Chondrocyte (in vitro differentiated cells): ENCODE measurements at places on chromosomes 12 and 14.

GRCh38 chr12:121858662-121859572 is at the start of gene HPD:
HPD (minus strand) TSS chr12:121858859; CDS start chr12:121858823, 36 bp downstream.
- H3K36me3 ChIP-seq: no peaks in the 10 kb centered on the region
- peaks cover 23% of the 10 kb centered on the region for H3K4me1 ChIP-seq
- no peak for DNase-seq

DNA sequence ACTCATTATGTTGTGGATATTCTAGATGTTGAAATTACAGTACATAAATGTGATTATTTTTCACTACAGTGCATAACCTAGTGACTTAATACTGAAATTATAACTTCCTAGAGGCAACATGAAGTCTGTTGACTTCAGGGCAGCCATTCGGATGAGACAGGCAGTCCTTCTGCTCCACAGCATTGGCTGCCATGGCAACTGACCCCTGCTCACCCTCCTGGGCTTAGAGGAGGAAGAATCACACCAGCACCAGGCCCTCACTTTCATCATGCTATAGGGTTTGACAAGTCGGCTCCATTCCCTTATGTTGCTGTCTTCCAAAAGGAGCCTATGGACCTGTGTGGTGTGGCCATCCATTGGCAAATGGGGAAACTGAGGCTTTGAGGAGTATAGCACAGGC is 233.5 kb upstream of the TMEM132C start:
- no peak overlapping the region for H3K27ac ChIP-seq
- no peak overlapping the region for H3K4me3 ChIP-seq
- DNase-seq: no peak
- H3K27me3 ChIP-seq: peaks cover 40% of the 10 kb centered on the region
- H3K36me3 ChIP-seq: no peaks in the 10 kb centered on the region

DNA sequence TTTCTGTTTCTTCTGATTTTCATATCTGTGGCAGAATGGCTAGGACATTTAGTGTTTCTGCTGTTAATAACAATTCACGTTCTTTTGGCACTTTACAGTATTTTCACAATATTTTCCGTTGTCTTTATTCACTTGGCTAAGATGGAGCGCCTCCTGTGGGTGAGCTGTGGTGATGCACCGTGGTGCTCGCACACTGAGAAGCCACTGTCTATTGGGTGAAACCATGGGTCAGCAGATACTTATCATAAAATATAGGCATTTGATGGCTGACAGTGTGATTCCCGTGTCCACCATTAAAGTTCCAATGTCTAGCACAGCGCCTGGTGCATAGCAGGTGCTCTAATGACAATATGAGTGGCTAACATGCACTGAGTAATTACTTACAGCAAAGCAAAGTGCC is 141.8 kb downstream of the VRK1 start:
- no peaks in the 10 kb centered on the region for H3K36me3 ChIP-seq
- H3K27me3 ChIP-seq: no peaks in the 10 kb centered on the region
- no peak overlapping the region for H3K27ac ChIP-seq
- DNase-seq: no peak
- no peak overlapping the region for H3K4me3 ChIP-seq
- H3K4me1 ChIP-seq: no peaks in the 10 kb centered on the region

- peak overlapping the region; percentile 66 for H3K27ac ChIP-seq
- no peak overlapping the region for H3K4me3 ChIP-seq
- peaks cover 49% of the 10 kb centered on the region for H3K4me1 ChIP-seq
- no peaks in the 10 kb centered on the region for H3K36me3 ChIP-seq
- H3K27me3 ChIP-seq: no peaks in the 10 kb centered on the region
- DNase-seq: no peak
These were observed 264.7 kb downstream of the EGLN3 start for GRCh38 chr14:33686218-33686617.

- H3K4me1 ChIP-seq: peaks cover 57% of the 10 kb centered on the region
- DNase-seq: no peak
- peak overlapping the region; percentile 86 for H3K27ac ChIP-seq
- no peak overlapping the region for H3K4me3 ChIP-seq
- no peaks in the 10 kb centered on the region for H3K27me3 ChIP-seq
These were observed 48.8 kb downstream of the SLC38A1 start for GRCh38 chr12:46219877-46220655.

GRCh38 chr12:87165733-87166375 is 863.3 kb downstream of the C12orf50 start:
- no peaks in the 10 kb centered on the region for H3K4me1 ChIP-seq
- no peaks in the 10 kb centered on the region for H3K27me3 ChIP-seq
- H3K4me3 ChIP-seq: no peak overlapping the region
- DNase-seq: peak; percentile 21

GRCh38 chr14:39229222-39229543 is 4.5 kb upstream of the MIA2 start:
- H3K4me3 ChIP-seq: no peak overlapping the region
- H3K4me1 ChIP-seq: peaks cover 9% of the 10 kb centered on the region
- H3K27ac ChIP-seq: no peak overlapping the region
- H3K27me3 ChIP-seq: no peaks in the 10 kb centered on the region
- no peak for DNase-seq

DNA sequence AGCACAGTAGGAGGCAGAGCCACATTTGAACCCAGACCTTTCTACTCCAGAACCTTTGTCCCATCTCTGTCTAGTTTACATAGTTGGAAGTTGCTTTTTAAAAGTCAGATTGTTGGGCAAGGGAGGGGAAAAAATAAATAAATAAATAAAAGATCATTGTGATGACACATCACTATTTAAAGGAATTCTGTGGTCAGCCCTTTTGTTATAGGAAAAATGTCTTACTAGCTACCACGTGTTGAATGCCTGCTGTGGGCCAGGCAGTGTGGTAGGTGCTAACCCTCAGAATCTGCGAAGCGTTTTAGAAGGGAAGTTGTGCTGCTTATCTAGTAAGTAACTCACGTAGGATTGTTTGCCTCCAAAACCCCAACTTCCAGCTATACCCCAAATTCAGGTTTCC is 62.3 kb downstream of the BHLHE41 start:
- H3K4me3 ChIP-seq: no peak overlapping the region
- H3K4me1 ChIP-seq: peaks cover 11% of the 10 kb centered on the region
- no peak overlapping the region for H3K27ac ChIP-seq
- no peak for DNase-seq
- no peaks in the 10 kb centered on the region for H3K27me3 ChIP-seq

DNA sequence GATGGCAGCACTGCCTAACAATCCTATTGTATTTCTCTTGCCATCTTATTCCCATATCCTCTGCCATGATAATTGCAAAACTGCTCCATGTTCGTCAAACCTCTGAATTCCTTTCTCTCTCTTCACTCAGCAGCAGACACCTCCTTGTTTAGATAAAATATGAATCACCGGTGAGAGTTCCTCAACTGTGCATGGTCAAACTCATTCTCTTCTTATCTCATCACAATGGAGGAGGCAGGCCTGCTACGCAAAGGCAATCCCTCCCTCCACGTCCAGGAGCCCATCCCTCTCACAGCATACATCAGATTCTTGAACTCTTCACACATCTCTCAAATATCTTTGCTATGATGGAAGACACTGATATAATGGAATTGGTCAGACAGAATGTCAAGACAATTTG is 90.1 kb upstream of the DAAM1 start:
- no peaks in the 10 kb centered on the region for H3K36me3 ChIP-seq
- H3K4me1 ChIP-seq: peaks cover 5% of the 10 kb centered on the region
- no peak overlapping the region for H3K27ac ChIP-seq

- H3K4me3 ChIP-seq: peak overlapping the region; percentile 38
- H3K4me1 ChIP-seq: peaks cover 62% of the 10 kb centered on the region
- H3K36me3 ChIP-seq: no peaks in the 10 kb centered on the region
- no peak for DNase-seq
These were observed 39.2 kb downstream of the NFKBIA start for GRCh38 chr14:35365130-35366055.

DNA sequence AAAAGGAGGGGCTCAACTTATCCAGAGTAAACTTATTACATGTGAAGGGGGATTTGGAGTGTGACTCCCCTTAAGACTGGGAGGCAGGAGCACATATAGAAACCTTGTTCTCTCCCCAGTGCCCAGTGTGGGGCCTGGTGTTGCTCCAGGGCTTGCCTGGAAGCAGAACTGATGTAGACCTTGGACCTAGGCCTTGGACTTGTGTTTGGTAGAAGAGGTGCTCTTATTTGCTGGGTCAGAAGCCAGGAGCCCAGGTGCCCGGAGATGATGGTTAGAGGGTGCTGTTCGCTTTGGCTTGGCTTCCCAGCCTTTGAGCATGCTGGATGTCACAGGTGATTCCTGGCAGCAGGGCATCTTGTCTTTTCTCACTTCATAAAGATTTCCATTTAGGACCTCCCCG is 110.4 kb downstream of the SMOC1 start:
- no peak overlapping the region for H3K27ac ChIP-seq
- H3K27me3 ChIP-seq: peaks cover 17% of the 10 kb centered on the region
- no peak overlapping the region for H3K4me3 ChIP-seq
- H3K4me1 ChIP-seq: peaks cover 17% of the 10 kb centered on the region
- DNase-seq: no peak
- no peaks in the 10 kb centered on the region for H3K36me3 ChIP-seq

- no peaks in the 10 kb centered on the region for H3K4me1 ChIP-seq
- no peak for DNase-seq
- H3K4me3 ChIP-seq: no peak overlapping the region
- H3K36me3 ChIP-seq: no peaks in the 10 kb centered on the region
These were observed 45.0 kb upstream of the AMN1 start for GRCh38 chr12:31773867-31774266.

- H3K36me3 ChIP-seq: peaks cover 3% of the 10 kb centered on the region
- peak overlapping the region; percentile 68 for H3K27ac ChIP-seq
- no peaks in the 10 kb centered on the region for H3K27me3 ChIP-seq
- DNase-seq: no peak
These were observed 29.4 kb downstream of the TMPO start for GRCh38 chr12:98544751-98545150.

DNA sequence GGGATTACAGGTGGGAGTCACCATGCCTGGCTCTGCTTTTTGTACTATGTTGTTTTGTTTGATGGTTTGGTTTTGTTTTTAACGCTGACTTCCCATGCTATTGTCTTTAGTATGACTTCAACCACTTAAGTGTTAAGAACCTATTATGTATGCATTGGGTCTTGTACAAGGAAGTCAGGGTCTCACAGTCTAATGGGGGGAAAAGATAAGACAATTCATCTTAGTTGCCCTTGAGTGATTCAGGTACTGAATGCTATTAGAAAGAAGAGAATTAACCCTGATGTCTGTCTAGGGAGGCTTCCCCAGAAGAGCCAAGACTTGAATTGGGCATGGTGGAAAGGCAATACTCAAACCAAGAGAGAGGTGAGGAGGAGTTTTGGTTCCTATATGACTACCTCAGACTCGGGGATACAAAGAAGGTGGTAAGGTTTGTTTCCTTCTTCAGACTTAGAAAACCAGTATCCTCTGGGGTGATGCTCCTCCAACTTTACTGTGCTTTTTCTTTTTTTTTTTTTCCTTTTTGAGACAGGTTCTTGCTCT is 64.6 kb downstream of the SUSD6 start:
- no peaks in the 10 kb centered on the region for H3K36me3 ChIP-seq
- H3K27ac ChIP-seq: peak overlapping the region; percentile 34
- no peak for DNase-seq

- no peaks in the 10 kb centered on the region for H3K36me3 ChIP-seq
- no peak for DNase-seq
- H3K27me3 ChIP-seq: peaks cover 31% of the 10 kb centered on the region
- H3K4me1 ChIP-seq: no peaks in the 10 kb centered on the region
These were observed 21.7 kb downstream of the NEUROD4 start for GRCh38 chr12:55041345-55042055.

- peaks cover 91% of the 10 kb centered on the region for H3K4me1 ChIP-seq
- H3K27ac ChIP-seq: peak overlapping the region; percentile 91
- no peaks in the 10 kb centered on the region for H3K27me3 ChIP-seq
- DNase-seq: no peak
- no peak overlapping the region for H3K4me3 ChIP-seq
- H3K36me3 ChIP-seq: peaks cover 10% of the 10 kb centered on the region
These were observed 17.6 kb downstream of the NID2 start for GRCh38 chr14:52051251-52051650.

- H3K4me3 ChIP-seq: no peak overlapping the region
- H3K27ac ChIP-seq: no peak overlapping the region
- H3K36me3 ChIP-seq: peaks cover 7% of the 10 kb centered on the region
- DNase-seq: no peak
- peaks cover 8% of the 10 kb centered on the region for H3K4me1 ChIP-seq
These were observed 46.5 kb upstream of the KCNMB4 start for GRCh38 chr12:70319605-70320004.

DNA sequence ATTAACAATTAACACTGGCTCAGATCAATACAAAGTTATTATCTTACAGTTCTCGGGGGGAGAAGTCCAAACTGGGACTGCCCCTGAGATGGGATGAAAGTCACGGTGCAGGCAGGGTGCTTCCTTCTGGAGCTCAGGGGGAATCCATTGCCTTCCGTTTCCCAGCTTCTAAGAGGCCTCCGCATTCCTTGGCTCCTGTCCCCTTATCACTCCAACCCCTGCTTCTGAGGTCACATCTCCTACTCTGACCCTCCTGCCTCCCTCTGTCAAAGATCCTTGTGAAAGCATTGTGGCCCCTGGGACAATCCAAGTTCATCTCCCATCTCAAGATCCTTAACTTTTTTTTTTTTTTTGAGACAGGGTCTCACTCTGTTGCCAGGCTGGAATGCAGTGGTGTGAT is 30.8 kb downstream of the SCARB1 start:
- H3K4me3 ChIP-seq: no peak overlapping the region
- no peak for DNase-seq
- peaks cover 37% of the 10 kb centered on the region for H3K4me1 ChIP-seq
- H3K27me3 ChIP-seq: no peaks in the 10 kb centered on the region

DNA sequence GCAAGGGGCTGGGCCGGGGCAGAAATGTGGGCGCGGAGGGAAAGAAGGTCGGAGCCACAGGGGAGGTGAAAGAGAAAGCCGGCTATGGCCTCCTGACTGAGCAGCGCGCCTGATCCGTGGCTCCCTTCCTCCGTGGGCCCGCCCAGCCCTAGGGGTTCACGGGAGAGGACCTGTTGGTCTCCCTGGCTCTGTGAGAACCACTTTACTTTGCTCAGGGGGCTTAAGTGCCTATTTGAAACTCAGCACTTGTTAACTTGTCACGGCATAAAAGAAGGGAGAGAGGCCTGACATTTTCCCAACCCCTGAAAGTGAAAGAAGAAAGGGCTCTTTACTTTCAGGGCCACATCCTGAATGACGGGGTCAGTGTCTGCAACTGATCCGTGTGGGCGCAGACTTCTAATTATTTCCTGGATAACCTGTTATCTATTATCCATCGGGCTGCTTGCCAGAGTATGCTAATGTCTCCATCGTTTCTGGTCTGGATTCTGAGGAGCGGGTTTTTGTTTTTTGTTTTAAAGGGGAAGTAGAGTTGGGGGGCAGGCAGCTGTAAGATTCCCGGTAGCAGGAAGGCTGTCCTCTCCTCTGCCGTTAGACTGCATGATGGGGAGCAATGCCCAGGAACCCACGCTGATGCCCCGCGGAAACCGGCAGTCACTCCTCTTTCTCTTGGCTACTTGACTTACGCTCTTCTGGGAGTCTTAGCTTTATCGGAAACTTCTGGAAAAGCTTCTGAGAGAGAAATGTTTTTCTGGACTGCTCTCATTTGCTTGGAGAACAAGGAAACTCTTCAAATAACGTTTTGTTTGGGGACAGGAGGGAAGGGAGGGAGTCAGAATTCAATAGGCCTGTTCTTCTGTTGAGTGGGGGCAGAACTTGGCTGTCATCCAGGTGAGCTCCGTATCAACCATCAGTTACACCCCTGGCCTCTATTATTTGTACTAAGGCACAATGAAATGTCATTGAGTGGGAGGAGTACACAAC is 127.7 kb upstream of the MAX start:
- peak overlapping the region; percentile 76 for H3K27ac ChIP-seq
- peak overlapping the region; percentile 58 for H3K4me3 ChIP-seq
- H3K27me3 ChIP-seq: no peaks in the 10 kb centered on the region
- H3K36me3 ChIP-seq: no peaks in the 10 kb centered on the region
- H3K4me1 ChIP-seq: peaks cover 15% of the 10 kb centered on the region

GRCh38 chr12:53739214-53740129 is 12.2 kb upstream of the CALCOCO1 start:
- DNase-seq: no peak
- H3K4me1 ChIP-seq: peaks cover 11% of the 10 kb centered on the region
- H3K36me3 ChIP-seq: no peaks in the 10 kb centered on the region
- peak overlapping the region; percentile 61 for H3K4me3 ChIP-seq
- H3K27ac ChIP-seq: no peak overlapping the region
- peaks cover 61% of the 10 kb centered on the region for H3K27me3 ChIP-seq
